ENCODE measurements at places on chromosomes 1 and 21. TPM values are rescaled to one million over a fixed set of nuclear protein-coding genes. Genes with fewer than 3 reads are reported as not detected.

Gene GUCA2A
- total RNA-seq, result not detected

Gene HNRNPR
- total RNA-seq, result 235 TPM

Gene FLG2
- not detected for total RNA-seq

Gene STUM
- not detected for total RNA-seq

Gene B3GALT6
- 42.5 TPM for total RNA-seq

Gene PRR9
- not detected for total RNA-seq

Gene LRP8
- total RNA-seq, result 76.8 TPM

Gene LCE1F
- not detected for total RNA-seq

Gene PLPPR5
- not detected for total RNA-seq

Gene WDR64
- total RNA-seq, result not detected

Gene MCOLN3
- 0.66 TPM for total RNA-seq

Gene AGBL4
- total RNA-seq, result not detected

Gene OR2L13
- not detected for total RNA-seq

Gene FCGR1A
- not detected for total RNA-seq

Gene USH2A
- not detected for total RNA-seq

Gene SAMSN1
- total RNA-seq, result 86.4 TPM

Gene MR1
- total RNA-seq, result 14.6 TPM

Gene KCND3
- not detected for total RNA-seq

Gene FAM151A
- not detected for total RNA-seq

Gene C8A
- not detected for total RNA-seq

Gene HSD3B2
- not detected for total RNA-seq

Gene RGS8
- total RNA-seq, result not detected

Gene PDPN
- not detected for total RNA-seq

Gene TPTE
- not detected for total RNA-seq

Gene TRIM67
- total RNA-seq, result not detected

Gene LAMC2
- total RNA-seq, result 0.07 TPM

Gene TNFAIP8L2
- 29.4 TPM for total RNA-seq

Gene DSTYK
- total RNA-seq, result 27.6 TPM

Gene OR6K3
- total RNA-seq, result not detected

Gene SLC2A5
- not detected for total RNA-seq
